ENCODE measurements at places on chromosomes 6 and 20. TPM values are rescaled to one million over a fixed set of nuclear protein-coding genes. Genes with fewer than 3 reads are reported as not detected.
A peak's percentile ranks its signal among the peaks of the same experiment; 100 is the strongest.

- no peak for DNase-seq
These were observed 38.5 kb upstream of the TXLNB start for GRCh38 chr6:139330306-139330705.

DNA sequence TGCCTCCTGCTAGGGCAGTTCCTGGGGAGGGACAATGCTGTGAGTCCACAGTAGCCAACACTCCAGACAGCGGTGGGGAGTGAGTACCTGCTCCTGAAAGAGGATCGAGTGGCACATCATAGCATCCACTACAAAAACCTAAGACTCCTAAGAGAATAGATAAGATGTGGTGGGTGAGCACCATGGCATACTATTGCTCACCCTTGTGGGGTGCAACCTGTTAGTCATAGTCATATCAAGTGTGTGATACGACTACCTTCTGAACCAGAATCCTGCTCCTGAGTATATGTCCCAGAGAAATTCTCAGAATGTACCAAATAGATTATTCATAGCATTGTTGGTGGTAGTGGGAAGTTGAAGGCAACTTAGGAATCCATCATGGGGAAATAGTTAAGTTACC lies 62.7 kb upstream of the GLP1R start:
- DNase-seq = no peak

GRCh38 chr6:11228935-11229654 lies 3.4 kb downstream of the NEDD9 start:
- no peak for DNase-seq

DNA sequence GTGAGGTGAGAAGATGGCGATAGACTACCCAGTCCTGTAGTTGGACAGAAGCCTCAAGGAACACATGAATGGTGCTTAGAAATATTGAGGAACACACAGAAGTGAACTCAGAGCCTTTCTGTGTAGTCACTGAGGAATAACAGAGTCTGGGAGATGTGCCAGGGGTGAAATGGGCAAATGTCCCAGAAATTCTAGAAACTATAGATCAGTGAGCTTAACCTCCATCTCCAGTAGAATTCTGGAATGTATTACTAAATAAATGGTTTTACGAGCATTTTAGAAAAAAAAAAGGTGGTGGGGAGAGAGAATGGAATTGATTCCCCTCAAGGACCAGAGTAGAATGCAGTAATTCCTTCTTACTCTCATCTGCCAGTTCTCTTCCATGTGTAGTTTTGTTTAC lies 380.0 kb downstream of the LMBRD1 start:
- no peak for DNase-seq

GRCh38 chr20:62642666-62643520 lies 590 bp downstream of the SLCO4A1 start:
- DNase-seq = peak; percentile 66

The KCNK16 gene
- total RNA-seq = not detected

The EYA2 gene
- 0.94 TPM for total RNA-seq

The NTSR1 gene
- 6.7 TPM for total RNA-seq

The FOXQ1 gene
- 1.1 TPM for total RNA-seq

The TFAP2D gene
- total RNA-seq = 0.47 TPM

All from occipital lobe (tissue), 3 donors.